SW480 (cell line): ENCODE measurements at places on chromosomes 7 and 10.

DNA sequence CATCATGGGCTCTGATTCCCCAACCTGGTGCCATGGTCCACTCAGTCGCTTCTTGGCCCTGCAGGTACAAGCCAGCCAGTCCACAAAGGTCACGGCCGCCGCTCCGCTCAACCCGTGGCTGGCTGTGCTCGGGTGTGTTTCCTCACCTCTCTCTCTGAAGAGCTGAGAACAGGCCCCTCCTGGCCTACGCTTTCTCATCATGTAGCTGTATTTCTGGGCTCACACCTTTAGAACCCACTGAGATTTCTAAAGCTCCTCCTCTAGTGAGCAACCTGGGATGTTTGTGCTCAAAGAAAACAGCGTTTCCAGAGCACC, 30.2 kb downstream of the PTPRN2 start:
- DNase-seq = no peak

DNA sequence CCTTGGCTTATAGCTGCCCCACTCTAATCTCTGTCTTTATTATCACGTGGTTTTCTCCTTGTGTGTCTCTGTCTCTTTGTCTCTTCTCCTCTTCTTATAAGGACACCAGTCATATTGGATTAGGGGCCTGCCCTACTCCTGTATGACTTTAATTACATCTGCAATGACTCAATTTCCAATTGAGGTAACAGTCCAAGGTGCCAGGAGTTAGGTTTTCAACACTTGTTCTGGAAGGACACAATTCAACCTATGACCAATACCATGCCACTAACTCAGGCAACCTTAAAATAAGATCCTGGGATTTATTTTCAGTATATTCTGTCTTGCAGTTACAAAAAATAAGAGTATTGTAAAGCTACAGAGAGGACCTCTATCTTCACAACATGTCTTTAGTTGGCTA, 21.6 kb upstream of the MET start:
- DNase-seq = no peak

GRCh38 chr7:83879063-83879462, 230.1 kb upstream of the SEMA3E start:
- DNase-seq = no peak

DNA sequence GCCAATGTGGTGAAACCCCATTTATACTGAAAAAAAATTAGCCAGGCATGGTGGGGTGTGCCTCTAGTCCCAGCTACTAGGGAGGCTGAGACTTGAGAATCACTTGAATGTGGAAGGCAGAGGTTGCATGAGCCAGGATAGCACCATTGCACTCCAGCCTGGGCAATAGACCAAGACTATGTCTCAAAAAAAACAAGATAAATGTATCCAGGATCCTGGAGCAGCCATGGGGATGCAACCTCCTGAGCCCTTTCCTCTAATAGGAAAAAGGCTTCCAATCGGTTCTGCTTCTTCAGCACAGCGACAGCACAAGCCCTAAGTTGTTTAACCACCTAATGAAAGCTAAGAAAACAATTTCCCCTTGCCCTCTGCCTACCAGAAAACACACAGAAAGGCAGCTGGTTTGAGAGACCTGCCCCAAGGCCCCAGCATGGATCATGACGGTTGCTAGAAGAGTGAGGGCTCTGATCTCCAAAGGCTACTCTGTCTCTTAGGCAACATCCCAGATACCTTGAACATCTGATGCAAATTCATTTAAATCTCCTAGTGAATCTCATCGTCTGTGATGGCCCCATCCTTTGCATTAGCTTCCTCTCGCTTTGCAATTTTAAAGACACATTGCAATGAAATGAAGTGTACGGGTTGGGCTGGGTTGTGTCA, 220.8 kb downstream of the ARHGAP21 start:
- no peak for DNase-seq

- DNase-seq = no peak
Observed at GRCh38 chr7:117972606-117973005, 99.4 kb upstream of the CTTNBP2 start.

GRCh38 chr7:104848138-104848990, 165.6 kb upstream of the KMT2E start:
- peak; percentile 55 for DNase-seq

DNA sequence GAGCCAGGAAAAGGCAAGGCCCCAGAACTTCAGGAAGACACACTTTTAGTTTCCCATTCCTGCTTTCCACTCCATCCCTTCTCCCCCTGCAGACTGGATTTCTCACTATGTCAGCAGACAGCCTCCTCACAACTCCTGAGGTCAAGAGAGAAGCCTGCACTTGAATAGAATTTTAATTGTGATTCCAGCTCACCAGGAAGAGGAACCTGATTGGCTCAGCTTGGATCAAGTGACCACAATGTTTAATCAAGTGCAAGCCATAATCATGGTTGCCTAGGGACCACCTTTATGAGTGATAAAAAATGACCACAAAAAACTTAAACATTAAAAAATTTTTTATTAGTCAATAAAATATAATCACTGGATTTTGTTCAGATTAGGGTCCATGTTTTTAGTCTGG, 244.7 kb upstream of the RHOBTB1 start:
- DNase-seq = peak; percentile 5

GRCh38 chr10:119281581-119282071, 74.3 kb downstream of the GRK5 start:
- no peak for DNase-seq

- no peak for DNase-seq
Observed at GRCh38 chr7:137944168-137944567, 57.7 kb downstream of the CREB3L2 start.

- no peak for DNase-seq
Observed at GRCh38 chr10:114824391-114824790, 2.8 kb downstream of the FHIP2A start.

DNA sequence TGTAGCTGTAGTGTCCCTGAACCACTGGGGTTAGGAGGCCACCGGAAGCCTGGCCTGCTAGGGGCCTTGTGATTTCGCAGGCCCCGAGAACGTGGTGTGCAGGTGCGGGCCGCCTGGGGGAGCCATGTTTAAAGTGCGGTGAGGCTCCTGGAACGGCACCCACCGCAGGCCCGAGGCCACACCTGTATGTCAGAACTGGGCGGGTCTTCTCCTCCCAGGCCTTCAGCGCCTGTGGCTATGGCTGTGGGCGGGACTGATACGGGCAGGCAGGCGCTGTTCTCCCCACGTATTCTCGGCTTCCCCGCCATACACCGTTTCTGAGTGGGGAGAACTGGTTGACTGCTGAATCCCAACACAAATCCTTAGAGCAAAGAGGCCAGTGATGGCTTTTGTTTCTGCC, 74.8 kb downstream of the DNAJB6 start:
- peak; percentile 69 for DNase-seq

DNA sequence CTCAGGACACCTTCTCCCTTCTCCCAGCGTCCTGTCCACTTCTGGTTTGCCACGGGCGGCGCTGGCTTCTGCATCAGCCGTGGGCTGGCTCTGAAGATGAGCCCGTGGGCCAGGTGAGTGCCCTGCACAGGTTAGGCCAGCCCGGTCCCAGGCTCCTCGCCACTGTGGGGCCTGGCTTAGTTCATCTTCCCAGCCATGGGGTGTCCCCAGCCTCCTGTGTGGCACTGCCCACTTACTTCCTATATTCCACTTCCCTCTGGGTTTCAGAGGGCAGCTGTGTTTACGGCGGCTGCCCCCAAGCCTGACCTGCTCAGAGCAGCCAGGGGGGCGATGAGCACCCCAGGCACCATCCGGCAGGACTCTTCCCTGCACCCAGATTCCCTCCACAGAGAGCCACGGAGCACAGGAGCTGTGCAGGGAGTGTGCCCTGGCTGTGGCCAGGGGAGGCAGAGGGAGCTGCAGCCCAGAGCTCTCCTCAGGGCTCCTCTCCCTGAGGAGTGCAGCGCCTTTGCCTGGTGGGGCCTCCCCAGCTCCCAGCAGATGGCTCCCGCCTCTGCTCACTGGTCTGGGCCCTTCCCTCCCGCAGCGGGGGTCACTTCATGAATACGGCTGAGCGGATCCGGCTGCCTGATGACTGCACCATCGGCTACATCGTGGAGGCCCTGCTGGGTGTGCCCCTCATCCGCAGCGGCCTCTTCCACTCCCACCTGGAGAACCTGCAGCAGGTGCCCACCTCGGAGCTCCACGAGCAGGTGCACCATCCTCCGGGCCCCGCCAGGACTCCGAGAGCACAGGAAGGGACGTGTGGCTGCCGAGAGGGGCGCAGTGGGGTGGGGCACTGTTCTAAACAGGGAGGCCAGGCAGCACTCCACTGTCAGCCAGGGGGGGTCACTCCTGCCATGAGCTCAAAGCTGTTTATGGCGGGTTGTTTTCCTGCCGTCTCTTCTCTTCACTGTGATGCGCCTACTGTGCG, 6.4 kb downstream of the LFNG start:
- peak; percentile 75 for DNase-seq

DNA sequence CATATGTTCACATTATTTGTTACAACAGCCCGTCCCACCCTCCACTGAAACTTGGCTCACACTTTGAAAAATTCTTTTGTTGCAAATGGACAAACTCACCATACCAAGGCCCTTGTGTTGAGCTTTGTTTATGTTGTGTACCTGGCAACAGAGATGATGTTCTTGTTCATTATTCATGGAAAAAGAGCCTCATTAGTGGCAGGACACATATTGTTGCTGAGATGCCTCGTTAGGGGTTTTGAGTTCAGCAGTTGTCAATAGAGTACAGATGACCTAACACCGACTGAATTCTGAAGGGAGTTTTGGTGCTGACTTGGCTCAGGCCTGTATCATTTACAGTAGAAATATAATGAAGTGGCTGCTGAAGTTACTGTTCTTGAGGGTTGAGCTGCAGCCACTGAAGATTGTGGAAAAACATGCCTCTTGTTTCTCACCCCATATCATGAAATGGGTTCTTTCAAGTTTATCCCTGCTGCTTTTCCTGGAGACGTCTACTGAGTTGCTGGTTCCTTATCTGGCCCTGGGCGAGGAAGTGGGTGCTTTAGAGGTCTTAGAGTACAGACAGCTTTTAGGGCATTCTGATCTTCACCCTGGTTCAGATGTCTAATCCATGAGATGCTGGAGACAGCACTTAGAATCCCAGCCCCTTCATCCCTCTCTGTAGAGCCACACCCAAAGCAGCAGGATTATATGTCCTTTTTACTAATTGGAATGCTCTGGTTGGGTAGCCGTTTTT, 149.7 kb downstream of the WNT2 start:
- no peak for DNase-seq
